ENCODE measurements at places on chromosomes 4 and X. TPM values are rescaled to one million over a fixed set of nuclear protein-coding genes. Genes with fewer than 3 reads are reported as not detected.

Gene GYG2
- 0.52 TPM for total RNA-seq

Gene AKAP14
- not detected for total RNA-seq

Gene KDR
- total RNA-seq = 4.2 TPM

Gene PI4K2B
- 17.3 TPM for total RNA-seq

Gene RRH
- 0.16 TPM for total RNA-seq

Gene SMIM10
- total RNA-seq = 0.84 TPM

Gene GUCY1B1
- total RNA-seq = 0.96 TPM

Data from esophagus mucosa (tissue), 1 donor.